ENCODE measurements at places on chromosomes 16 and 17. TPM values are rescaled to one million over a fixed set of nuclear protein-coding genes. Genes with fewer than 3 reads are reported as not detected.

DNA sequence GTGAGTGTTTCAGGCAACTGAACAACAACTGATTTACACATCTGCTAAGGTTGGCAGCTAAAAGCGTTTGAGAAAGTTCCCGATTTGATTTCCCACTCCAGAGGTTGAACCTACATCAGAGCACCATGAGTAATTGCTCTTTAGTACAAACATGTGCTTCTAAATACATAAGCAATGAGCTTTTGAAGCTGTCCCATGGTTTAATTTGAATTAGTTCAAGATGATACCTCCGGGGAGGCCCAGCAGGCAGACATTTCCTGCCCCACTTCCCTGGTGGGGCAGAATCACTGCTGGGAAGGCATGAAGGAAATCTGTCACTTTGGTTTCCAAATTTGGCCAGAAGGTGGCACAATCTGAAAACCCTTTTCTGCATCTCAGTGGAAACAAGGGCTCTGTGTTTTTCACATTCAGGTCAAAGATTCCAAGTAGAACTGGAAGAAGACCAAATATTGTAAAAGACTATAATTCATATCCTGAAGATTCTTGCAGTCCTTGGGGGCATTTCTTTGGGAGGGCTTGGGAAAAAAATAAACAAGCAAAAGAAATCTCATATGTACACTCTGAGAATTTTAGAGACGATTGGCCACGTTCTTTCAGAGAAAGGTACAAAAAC lies 176.2 kb upstream of the FAM20A start:
- peak; percentile 52 for DNase-seq

DNA sequence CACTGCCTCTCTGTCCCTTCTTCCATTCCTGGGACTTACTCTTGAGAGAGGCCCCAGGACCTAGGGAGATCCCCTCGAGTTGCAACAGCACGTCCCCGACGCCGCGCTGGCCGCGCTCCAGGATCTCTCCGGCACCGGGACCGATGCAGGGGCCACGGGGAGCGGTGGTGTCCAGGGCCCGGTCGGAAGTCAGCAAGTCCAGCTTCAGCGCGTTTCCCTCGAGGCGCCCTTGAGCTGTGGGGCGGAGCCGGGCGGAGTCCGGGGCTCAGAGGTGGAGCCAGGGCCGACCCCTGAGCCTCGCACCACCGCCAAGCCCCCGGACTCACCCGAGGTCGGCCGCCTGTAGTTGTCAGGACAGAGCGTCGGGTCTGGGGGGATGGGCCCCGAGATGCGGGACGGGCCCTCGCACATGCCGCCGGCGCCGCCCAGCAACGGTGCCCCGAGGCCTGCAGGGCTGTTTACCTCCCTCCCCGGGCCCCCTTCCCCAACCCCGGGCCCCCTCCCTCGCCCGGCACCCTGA lies 458 bp downstream of the ENKD1 start:
- no peak for DNase-seq

- peak; percentile 98 for DNase-seq
Observed at GRCh38 chr17:50638966-50639713, 4.5 kb downstream of the ABCC3 start.

DNA sequence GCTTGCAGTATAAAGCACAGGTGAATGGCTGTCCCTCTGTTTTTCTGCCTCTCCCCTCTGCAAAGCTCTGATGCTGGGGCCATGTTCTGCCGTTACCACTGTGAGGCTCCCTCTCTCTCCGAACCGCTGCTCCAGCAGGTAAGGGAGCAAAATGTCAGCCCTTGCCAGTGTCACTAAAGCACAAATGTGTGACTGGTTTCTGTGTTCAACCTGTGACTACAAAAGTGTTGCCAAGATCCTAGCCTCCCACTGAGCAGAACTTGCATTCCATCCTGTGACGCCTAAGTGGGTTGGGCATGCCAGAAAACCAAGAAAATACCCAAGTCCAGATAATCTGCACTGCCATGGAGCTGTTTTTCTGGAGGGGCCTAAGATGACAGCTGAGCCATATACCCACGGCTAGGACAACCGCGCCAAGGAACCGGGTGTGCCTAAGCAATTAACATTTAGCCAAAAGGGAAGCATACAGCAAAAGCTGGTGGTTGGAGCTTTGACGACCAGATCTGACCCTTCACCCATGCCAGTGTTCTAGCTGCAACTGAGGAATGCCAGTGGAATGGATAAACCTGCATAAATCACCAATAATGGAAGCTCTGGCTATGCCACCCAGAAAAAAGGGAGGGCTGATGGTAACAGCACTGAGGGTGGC lies 35.0 kb downstream of the PSME3IP1 start:
- no peak for DNase-seq

GRCh38 chr16:79750311-79750710 lies 149.8 kb upstream of the MAF start:
- DNase-seq, result no peak

GRCh38 chr16:86035906-86036305 lies 136.9 kb downstream of the IRF8 start:
- DNase-seq, result no peak

Gene KRT39
- total RNA-seq, result not detected

Gene TRIM25
- total RNA-seq, result 17.1 TPM

Gene TOX3
- not detected for total RNA-seq

DNA sequence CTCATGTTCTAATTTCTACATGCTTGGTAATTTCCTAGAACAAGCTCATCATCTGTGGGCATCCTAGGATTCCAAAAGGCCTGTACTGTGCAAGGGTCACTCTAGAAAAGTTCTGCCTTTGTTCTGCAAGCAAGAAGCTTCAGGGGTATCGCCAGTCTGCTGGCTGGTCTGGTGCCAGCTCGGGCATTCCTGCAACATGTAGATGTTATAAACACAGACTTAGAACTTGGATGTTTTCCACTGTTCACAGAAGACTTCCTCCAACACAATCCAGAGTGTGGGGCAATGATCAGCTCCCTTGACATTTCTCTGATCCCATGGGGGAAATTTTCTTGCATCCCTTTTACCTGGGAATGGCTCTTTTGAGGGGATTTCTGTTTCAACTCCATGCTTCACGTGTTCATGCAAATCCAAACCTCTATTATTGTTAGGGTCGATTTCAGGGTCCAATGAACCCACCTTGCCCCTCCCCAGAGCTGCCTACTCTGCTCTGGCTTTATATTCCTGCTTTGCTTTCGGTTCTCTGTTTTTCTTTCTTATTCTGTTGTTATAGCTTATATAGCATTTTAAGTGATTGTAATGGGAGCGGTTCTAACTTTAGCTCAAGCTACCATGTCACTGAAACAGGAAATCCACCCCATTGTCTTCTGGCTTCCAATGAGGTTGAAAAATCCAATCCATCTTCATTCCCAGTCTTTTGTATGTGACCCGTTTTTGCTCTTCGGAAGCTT lies 25.3 kb downstream of the UBE2O start:
- DNase-seq, result peak; percentile 47

DNA sequence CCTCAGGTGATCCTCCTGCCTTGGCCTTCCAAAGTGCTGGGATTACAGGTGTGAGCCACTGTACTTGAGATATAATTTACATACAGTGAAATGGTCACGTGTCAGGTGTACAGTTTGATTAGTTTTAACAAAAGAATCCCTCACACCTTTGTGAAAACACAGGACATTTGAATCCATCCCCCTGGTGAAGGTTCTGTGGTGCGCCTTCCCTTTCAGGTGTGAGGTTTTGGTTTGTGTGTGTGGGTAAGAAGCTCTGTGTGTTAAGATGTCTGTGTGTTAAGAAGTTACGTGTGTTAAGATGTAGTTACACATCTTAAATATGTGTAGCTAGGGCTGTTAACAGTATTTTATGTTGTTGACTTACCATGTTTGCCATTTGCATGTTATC lies 4.4 kb downstream of the SEC14L1 start:
- no peak for DNase-seq

DNA sequence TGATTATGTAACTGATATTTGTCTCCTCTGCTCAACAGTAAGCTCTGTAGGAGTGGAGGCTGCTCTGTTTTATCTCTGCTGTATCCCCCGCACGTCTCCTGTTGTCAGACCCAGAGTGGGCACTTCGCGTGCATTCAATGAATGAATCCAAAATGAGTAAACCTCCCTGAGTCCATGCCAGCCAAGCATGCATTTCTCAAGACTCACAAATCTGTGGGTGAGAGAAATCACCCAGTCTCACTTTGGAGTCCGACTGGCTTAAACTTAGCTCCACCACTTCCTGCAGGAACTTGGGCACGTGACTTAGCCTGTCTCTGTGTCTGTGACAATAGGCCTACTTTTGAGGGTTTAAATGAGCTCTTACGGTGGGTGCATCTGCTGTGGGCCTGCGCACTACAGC lies 3.7 kb downstream of the PNPO start:
- no peak for DNase-seq

GRCh38 chr16:83113317-83113716 lies 486.5 kb downstream of the CDH13 start:
- no peak for DNase-seq

DNA sequence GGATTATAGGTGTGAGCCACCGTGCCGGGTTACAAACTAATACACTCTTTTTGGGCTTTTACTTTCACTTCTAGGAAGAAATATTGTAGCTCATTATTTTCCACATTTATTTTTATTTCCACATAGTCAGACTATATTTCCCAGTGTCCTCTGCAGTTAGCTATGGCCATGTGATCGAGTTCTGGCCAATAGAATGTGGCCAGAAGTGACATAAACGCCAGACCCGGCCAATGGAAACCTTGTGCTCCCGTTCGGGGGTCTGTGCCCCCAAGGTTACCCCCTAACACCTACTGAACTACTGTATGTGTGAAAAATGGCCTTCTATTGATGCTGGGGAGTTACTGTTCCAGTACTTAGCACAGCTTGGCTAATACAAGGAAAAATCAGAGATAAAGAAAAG lies 13.2 kb upstream of the RPTOR start:
- DNase-seq, result no peak

DNA sequence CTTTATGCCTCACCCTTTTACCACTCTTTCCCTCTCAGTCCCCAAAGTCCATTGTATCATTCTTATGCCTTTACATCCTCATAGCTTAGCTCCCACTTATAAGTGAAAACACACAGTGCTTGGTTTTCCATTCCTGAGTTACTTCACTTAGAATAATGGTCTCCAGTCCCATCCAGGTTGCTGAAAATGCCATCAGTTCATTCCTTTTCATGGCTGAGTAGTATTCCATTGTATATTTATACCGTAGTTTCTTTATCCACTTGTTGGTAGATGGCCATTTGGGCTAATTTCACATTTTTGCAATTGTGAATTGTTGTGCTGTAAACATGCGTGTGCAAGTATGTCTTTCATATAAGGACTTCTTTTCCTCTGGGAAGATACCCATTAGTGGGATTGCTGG lies 597.3 kb downstream of the WWOX start:
- no peak for DNase-seq

Gene KIF19
- total RNA-seq, result not detected

Gene PLEKHM1
- total RNA-seq, result 30.0 TPM

Gene CTRB1
- not detected for total RNA-seq

GRCh38 chr17:56819030-56819429 lies 14.7 kb downstream of the C17orf67 start:
- DNase-seq, result no peak

Gene MYH1
- total RNA-seq, result not detected

- no peak for DNase-seq
Observed at GRCh38 chr16:66563574-66564334, 2.5 kb upstream of the CMTM1 start.

- DNase-seq, result peak; percentile 62
Observed at GRCh38 chr17:76336756-76337412, 16.8 kb downstream of the PRPSAP1 start.

Gene P2RX5
- total RNA-seq, result 21.5 TPM

- DNase-seq, result no peak
Observed at GRCh38 chr17:35715416-35715815, 16.0 kb upstream of the RASL10B start.

DNA sequence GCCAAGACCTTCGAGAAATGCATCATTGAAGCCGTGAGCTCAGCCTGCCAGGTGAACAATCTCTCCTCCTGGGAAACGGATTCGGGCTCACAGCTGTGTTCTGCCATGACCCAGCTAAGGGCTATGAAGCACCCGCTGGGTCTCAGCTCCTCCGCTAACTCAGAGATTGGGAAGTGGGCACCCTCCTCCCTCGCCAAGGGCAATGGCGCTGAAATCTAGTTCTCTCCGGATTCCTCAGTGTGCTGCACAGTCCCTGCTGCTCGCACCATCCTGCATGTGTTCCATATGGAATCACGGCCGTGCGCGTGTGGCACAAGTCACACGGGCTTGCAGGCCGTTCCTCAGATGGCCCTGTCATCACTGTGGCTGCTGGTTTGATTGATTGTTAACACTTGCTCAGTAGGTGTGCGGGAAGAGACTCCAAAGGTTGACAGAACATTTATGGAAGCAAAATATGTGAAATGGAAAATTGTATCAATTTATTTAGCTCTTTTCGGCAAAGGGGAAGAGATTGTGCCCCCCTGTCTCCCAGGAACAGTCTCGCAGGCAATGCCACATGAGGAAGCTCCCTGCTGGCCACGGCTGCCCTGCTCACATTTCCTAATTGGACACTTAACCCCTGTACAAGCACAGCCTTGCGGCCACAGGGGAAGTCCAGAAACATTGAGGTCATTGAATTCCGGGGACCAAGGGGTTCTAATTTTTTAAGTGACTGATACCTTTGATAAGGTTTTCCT lies 58.8 kb downstream of the RNF213 start:
- no peak for DNase-seq

DNA sequence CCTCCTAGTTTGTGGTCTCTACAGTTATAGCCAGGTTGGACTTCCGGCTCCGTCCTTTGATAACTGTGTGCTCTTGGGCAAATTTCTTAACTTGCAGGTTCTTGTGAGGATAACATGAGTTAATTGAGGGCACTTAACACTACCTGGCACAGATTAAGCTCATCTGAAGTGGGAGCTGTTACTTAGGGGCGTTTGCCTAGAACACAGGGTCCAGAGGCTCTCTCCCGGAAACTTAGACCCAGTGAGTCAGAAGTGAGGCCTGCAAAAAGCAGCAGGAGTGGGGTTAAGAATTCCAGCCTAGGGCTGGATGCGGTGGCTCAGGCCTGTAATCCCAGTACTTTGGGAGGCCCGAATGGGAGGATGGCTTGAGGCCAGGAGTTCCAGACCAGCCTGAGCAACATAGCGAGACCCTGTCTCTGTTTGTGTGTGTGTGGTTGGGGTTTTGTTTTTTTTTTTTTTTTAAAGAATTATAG lies 1.4 kb downstream of the MVP start:
- DNase-seq, result peak; percentile 83

DNA sequence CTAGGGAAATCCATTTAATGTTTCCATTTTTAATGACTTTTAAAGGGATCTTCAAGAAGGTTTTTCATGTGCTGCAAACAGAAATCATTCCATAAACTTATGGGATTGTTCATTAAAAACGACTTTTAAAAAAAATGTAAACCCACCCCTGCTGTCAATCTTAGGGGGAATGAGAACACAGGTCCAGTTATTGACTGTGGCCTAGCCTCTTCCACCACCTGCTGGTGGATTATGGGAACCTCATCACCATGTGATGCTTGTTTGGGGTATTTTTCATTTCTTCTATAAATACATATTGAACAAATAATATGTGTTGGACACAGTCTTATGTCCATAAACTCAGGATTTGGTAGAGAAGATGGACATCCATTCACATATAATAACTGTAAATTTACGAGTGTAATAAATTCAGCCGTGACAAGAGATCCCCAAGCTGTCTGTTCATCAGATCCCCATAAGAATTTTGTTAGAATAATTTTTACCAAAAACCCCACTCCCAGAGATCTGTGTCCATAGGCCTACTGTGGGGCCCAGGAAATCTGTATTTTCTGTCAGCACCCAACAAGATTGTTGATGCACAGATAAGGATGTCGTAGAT lies 42.0 kb upstream of the TMC5 start:
- peak; percentile 41 for DNase-seq
